NCI-H1694 (cell line): ENCODE measurements at places on chromosomes 6 and 20.
A peak's percentile ranks its signal among the peaks of the same experiment; 100 is the strongest.

DNA sequence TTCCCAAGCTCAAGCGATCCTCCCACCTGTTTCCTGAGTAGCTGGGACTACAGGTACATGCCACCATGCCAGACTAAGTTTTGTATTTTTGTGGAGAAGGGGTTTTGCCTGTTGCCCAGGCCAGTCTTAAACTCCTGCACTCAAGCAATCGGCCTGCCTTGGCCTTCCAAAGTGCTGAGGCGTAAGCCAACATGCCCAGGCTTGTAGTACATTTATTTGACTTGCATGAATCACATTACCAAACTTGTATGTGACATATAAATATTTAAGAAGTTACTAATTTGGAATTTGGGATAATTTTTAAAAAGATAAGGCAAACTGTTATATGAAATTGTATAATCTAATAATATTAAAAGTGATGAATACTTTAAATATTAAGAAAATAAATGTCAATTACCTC lies 157.6 kb downstream of the MCHR2 start:
- no peak for DNase-seq

DNA sequence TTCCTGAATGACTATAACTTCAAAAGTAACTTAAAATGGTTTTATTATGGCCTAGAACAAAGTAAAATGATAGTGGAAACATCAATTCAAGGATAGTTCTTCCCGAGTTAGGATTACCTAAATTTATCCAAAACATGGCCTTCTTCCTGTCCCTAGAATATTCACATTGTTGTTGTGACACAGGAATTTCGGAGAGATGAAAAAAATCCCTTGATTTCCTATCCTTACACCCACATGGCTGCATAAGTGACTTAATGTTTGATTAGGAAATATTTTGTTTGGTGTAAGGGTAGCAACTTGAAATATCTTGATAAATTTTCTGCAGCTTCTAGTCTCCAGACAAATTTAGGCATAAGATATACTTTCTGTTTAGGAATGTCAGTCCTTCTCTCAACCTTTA lies 27.8 kb downstream of the ZNF451 start:
- DNase-seq: no peak

- DNase-seq: no peak
Observed at GRCh38 chr6:147106759-147107401, 97.3 kb upstream of the STXBP5 start.

DNA sequence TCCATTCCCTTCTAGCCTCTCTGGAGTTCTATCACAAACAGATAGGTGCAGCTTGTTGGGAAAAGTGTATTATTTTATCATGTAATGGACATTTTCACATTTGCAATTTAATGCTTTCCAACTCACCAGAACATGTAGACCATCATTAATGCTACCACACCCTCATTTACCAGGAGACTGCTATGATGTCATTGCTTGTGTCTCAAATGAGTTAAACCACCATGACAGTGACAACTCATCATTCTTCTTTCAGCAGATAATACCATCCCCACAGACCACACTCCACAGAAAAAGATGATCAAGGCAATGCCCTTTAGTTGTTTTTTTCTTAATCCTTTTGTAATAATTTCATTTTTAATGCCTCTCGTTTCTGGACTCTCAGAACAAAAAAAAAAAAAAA lies 168.7 kb downstream of the AIG1 start:
- no peak for DNase-seq

DNA sequence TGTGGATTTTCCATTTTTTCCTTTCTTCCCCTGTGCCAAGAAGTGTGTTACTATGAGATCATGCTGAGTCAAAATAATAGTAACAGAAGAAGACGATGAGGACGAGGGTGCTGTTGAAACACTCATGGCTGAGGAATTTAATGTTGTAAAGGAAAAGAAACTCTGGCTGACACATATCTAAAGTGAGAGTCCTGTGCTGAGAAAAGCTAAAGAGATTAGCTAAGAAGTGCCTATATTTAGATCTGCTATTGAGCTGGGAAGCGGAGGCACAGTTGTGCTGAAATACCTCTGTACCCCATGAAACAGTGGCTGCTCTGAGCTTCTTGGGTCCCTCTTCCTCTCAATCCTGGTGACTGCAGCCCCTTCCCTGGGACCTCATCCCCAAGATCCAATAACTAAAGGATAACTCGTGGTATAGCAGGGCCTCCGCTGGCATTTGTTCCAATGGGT lies 1.1 kb upstream of the SYTL3 start:
- DNase-seq: no peak

- no peak for DNase-seq
Observed at GRCh38 chr6:107670792-107671199, 153.3 kb downstream of the SCML4 start.

DNA sequence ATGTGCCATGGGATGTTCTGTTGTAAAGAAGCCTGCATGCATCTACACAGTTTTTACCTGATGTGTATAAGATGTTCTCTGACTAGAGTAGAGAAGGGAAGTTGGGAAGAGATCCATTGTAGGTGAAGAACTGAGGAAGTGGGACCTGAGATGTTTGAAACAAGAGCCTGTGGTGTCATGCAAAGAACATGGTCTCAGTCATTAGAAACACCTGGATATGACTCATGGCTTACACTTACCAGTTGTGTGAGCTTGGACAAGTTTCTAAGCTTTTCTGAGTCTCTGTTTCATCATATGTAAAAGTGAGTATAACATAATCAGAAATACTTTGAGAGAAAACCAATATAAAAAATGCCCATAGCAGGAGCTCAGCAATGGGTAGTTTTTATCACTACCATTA lies 51.9 kb upstream of the SEC63 start:
- DNase-seq: no peak

DNA sequence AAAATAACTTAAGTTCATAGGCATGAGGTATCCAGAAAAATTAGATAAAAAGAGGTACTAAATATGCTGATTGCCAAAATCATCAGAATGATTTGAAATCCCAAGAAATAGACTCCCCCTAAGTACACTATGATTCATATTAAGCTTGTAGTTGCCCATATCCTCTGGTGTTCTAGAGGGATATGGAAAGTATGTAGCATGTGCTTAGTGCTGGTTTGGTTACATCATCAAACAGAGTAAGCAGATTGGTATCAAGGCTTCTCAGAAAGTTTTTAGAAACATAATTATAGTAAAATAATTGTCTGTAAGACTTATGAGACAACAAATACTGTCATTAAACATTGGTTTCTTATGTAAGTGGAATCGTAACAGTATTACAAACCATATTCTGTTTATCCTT lies 166.4 kb downstream of the FAXC start:
- no peak for DNase-seq

DNA sequence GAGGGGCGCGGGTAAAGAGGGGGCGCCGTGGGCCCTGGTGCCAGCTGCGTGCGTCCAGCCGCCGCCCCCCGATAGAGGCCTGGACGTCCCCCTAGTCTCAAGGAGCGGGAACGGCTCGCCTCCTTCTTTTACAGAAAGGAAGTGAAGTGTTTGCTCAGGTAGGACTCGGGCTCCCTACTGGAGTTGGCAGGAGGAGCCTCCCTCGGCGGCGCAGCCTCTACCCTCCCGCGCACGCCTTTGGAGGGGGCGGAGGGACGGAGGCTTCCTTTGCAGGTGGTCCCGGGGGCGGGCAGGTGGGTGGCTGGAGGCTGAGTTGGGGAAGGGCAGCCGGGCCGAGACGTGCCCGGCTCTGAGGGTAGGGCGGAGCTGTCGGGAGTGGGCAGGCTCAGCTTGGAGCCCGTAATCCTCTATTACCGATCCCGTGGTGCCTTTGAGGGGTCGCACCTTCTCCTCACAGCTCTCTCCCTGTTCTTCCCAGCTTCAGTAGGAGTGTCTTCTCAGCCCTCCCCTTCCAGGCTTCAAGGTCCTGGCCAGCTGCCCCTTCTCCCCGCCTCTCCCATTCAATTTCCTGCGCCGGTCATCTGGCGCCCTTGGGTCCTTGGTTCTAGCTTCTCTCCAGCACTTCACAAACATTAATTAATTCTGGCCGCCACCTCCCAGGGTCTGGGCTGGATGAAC lies 728 bp downstream of the ITPR3 start:
- DNase-seq: no peak

GRCh38 chr20:62426699-62427131 lies 624 bp downstream of the RBBP8NL start:
- no peak for DNase-seq

DNA sequence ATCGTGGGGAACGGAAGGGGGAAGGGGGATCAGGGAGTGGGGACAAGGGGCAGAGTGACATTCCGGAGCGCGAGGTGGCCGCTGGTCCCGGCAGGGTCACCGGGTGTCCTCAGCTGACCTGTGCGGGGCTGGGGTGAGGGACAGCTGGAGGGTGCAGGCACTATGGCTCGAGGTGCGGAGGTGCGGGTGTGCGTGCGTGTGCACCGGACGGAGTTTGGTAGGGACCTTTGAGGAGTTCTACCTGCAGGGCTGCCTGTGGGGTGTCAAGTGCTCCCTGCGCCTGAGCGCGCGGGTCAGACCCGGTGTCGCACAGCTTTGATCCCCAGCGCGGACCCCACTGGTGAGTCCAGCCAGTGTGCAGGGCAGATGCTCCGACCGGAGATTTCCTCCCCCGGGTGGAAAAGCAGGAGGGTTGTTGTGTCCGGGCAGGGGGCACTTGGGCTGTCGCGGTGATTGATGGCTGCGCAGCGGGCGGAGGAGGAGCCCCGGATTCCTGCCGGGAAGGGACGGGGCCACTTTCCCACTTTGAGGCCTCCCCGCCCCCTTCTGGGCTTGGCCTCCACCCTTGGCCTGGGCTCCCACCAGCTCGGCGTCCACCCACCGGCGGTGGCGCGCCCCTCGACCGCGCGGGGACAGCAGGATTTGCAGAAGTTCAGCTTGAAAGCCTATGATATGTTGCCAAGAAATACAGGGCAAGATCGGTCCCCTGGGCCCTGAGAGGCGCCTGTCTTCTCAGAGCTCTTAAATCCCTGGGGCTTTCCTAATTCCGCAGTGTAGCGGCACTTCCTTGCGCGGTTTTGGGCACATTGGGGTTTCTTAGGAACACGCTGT lies 658 bp downstream of the RIN2 start:
- peak; percentile 56 for DNase-seq

DNA sequence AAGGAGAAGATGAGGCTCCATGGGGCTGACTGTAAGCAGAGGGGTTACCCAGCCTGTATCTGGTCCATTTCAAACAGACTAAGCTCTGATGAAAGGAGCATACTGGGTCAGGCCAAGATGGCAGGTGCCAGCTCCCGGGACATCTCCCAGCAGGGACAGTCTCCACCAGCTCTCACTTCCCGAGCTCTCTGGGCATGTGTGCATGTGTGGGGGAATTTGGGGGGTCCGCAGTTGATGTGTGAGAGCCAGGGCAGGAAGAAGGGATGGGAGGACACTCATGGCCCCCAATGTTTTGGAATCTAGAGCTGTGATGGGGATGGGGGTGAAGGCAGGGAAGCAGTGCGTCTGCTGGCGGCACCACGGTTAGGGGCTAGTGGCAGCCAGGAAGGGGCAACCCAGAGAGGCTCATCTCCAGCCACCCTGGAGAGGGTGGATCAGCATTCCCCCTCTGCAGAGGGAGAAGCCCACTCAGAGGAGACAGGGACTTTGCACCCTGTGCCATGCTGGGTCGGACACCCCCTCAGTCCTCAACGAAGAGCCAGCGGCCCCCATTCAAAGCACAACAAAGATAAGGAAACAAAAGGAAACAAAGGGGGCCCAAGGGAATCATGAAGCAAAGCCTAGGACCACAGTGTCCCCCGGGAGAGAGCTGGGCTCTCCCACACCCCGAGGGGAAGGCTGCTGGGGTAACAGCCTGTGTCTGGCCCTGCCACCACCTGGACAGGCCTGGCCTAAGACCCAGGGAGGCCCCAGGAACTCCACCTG lies 52.4 kb downstream of the DSTN start:
- DNase-seq: no peak

DNA sequence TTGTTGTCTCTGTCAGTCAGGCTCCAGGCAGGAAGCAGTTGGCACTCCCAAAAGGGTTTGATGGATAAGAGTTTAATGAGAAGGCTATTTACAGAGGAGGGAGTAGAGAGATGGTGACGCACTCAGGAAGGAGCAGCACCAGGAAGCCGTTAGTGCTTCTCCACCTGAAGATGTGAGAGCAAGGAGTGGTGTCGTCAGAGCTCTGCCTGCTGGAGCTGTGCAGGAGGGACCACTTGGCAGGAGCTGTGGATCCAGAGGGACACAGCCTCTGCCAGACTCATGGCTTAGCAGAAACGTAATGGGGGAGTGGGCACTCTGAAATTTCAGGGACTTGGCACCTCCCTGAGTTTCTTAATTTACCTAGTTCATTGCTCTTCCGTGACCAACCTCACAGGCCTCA lies 16.8 kb downstream of the DAAM2 start:
- no peak for DNase-seq

DNA sequence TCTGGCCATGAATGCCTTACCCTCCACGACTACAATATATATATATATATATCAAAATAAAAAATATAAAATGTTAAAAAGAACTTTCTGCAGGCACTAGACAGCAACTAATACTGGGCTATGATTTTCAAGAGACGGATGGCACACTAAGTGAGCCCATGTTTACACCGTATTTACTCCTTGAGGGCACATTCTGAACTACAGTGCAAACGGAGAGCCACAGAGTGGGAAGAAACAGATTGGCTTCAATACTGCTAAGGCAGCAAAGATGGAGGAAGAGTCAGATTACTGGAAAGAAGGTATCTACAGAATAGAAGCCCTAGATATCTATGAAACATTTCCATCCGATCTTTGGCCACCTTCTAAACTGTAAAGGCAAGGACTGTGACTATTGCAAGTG lies 330.3 kb downstream of the HTR1B start:
- no peak for DNase-seq

DNA sequence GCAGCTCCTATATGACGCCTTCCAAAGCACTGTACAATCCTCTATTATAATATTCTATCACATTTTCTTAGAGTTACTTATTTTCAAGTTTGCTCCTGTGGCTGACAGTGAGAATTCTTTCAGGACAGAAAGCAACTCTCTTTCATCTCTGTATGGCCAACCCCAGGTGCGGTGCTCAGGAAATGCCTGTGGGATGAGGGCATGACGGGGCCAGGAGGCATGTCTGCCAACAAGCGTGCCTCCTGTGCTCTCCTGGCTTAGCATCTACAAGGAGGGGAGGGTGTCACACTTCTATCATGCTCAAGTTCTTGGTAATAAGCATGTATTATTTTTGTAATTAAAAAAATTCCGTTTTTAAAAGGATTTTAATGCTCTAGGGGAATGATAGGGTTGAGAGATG lies 11.4 kb downstream of the MRPL14 start:
- no peak for DNase-seq

DNA sequence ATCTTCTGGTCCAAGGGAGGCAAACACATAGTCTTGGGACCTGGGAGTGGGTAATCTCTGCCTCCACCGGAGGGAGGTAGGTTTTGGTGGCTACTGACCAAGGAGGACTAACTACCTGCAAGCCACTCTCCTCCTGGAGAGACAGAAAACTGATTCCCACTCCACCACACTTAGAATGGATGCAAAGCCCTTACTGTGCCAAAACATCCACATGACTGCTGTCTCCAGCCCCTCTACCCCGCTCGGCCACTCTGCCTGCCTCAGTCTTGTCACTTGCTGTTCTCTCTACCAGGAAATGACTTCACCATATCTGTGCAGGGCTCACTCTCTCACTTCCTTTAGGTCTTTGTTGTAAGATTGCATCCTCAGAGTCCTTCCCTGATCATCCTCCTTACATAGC lies 129.5 kb upstream of the ARG1 start:
- DNase-seq: no peak
